Fibroblast of skin of right biceps (primary cell): ENCODE measurements at places on chromosomes 7 and 10.
A peak's percentile ranks its signal among the peaks of the same experiment; 100 is the strongest.

DNA sequence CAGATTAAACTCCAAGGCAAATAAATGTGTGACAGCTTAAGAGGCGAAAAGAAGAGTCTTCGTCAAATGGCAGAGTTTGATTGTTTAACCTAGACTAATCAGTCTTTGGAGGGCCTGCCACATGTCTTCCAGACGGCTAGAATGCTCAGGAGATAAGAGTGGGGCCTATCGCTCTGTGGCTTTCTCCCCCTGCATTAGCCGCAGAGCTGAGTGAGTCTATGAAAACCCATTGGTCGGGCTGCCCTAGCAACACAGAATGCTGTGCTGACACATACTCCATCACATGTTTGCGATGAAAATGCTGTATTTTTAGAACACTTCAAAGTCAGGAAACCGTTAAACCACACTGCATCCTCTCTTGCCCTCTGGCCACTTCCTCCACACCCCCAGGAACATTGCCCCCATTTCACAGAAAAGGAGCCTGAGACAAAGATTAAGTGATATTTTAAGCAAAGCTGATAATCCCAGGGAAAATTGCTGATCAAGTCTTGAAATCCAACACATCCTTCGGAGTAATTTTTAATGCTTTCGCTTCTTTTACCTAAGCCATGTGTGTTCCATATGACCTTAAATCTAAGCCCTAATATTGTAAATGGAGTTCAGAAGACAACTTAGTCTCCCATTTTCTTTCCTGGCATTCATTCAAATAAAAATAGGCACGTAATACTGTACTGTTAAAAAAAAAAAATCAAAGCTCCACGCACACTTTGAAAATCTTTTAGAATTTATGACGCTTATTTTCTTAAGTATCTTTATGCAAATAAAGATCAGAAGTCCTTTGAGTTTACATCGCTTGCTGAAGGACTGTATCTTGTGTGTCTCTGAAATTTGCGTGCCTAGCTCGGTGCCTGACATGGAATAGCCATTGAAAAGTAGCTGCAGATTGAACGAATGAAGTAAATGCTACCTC lies 161.2 kb downstream of the CELF2 start:
- peak; percentile 91 for DNase-seq

GRCh38 chr10:18158773-18159265 lies 18.6 kb downstream of the CACNB2 start:
- DNase-seq: peak; percentile 38

- peak; percentile 98 for DNase-seq
Measured at GRCh38 chr10:89553064-89553734, 17.8 kb upstream of the SLC16A12 start.

GRCh38 chr7:123681561-123681960 lies 25.9 kb downstream of the LMOD2 start:
- DNase-seq: no peak

GRCh38 chr7:149126662-149127266 lies 640 bp upstream of the ZNF425 start:
- DNase-seq: peak; percentile 37
